IMR-90 (cell line): ENCODE measurements at places on chromosomes 3 and 15.
A peak's percentile ranks its signal among the peaks of the same experiment; 100 is the strongest.

- no peak for DNase-seq
These were observed 145.8 kb downstream of the TPRA1 start for GRCh38 chr3:127444761-127445160.

- DNase-seq: peak; percentile 14
These were observed 347.5 kb upstream of the TMCO5A start for GRCh38 chr15:37586976-37587375.

- DNase-seq: peak; percentile 18
These were observed 69.7 kb upstream of the LINGO1 start for GRCh38 chr15:77702211-77702957.

DNA sequence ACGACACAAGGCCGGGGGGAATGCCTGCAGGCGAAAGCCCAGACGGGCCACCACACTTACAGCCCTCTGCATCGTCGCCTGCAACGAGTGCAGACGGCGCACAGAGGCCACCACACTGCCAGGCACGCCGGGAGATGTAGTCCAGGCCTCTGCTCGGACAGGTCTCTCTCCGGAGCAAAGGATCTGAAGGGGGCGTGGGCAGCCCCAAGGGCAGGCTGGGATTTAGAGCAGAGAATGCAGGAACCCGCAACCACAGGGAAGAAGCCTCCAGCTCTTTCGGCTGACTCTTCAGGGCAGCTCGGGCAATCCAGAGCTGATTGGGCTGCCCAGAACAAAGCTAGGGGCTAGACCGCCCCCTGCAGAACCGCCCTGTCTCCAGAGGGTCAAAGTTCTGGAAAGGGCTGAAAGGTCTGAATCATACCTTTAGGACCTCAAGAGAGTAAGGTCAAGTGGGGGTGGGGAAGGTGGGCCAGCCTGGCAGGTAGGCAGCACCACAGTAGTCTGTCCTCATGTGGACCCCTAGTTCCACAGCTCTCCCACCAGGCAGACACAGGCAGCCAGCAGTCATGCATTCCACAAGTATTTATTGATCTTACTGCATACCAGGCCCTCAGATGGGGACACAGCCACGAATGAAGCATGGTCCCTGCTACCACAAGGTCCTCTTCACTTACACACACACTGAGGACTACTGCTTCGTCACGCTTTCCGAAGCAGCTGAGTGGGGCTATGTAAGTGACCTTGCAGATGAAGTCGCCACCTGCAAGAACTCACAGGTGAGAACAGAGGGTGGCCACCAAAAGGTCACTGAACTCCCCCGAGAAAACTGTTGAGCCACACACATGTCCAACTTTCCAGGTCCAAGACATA lies at the start of gene AMT:
Gene AMT, minus strand, starts transcription at position 95 of the 870 bp plus-strand sequence. Its CDS starts 23 bp downstream, at position 72.
- peak; percentile 30 for DNase-seq

DNA sequence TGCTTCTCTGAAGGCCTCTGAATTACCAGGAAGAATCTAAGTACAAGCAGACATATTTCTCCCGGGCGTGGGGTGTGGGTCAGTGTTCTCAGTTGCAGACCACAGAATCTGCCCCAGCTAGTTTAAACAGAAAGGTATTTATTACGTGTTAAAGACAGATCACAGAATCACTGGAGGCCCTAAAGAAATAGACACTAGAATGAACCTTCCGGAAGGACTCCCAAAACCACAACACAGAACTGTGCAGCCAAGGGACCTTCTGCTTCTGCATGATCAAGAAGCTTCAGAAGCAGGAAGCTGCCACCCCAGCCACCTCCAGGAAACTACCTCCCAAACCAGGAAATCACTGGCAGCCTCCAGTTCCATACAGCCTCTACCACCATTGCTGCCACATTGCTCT lies 32.7 kb upstream of the ZFAND6 start:
- no peak for DNase-seq

- DNase-seq: no peak
These were observed 19.7 kb upstream of the DNAJC19 start for GRCh38 chr3:181009225-181009624.

- no peak for DNase-seq
These were observed 234.7 kb upstream of the CTDSPL start for GRCh38 chr3:37626736-37627565.

- DNase-seq: peak; percentile 88
These were observed 103.9 kb downstream of the FBN1 start for GRCh38 chr15:48541341-48542278.

GRCh38 chr3:22245811-22246583 lies 495.0 kb upstream of the ZNF385D start:
- no peak for DNase-seq

- no peak for DNase-seq
These were observed 113.1 kb downstream of the NUP210 start for GRCh38 chr3:13307041-13307440.

DNA sequence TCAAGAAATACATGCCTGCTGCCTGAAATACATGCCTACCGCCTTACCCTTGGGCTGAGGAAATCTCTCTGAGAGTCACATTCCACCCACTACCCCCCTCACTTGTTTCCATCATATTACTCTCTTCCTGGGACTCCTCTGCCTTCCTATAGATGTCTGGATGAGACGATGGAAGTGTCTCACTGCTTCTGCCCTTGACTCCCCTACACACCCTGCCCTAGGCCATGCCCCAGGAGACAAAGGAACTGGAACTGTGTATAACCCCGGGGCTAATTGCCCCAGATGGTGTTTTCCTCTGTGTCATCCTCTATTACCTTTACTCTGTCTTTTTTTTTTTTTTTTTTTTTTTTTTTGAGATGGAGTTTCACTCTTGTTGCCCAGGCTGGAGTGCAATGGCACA lies 102.0 kb downstream of the GTPBP8 start:
- DNase-seq: no peak

DNA sequence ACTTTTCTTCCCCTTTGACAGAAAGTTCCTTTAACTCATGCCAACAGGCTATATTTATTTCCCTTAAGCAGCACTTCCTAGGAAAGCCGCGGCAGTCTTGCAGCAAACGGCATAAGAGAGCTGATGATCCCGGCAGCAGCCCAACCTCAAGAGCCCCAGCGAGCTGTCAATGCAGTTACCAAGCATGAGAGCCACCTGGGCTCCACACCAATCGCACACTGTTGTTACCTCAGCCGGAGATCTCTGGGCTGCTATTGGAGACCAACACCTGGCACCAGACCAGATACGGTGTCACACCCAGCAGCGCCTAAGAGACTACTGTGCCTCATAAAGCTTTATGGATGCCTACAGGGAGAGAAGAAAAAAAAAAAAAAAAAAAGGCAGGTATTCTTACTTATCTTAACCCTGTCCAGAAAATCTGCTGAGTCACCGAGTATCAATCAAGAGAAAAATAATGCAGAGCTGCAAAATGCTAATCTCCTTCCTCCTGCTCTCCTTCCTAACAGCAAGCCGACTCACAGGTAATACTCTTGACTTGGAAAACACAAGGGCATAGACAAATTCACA lies 11.7 kb downstream of the ABCC5 start:
- DNase-seq: peak; percentile 37

- DNase-seq: no peak
These were observed 110.4 kb downstream of the OTOL1 start for GRCh38 chr3:161607056-161607455.

DNA sequence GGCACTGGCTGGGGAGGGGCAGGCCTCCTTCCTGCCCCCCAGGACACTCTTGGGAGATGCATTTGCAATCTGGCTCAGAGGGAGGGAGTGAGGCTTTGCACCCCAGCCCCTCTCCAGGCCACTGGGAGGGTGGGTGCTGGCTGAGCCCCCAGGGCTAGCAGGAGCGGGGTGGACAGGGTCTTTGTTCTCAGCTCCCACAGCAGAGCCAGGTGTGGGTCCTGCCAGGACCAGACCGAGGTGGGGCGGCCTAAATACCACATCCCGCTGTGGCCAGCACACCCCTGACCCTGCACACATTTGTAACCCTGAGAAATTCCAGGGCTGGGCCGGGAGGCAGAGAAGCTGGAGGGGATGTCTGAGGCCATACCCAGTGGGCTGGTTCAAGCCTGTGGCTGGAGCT lies 41.0 kb downstream of the STARD5 start:
- DNase-seq: no peak

DNA sequence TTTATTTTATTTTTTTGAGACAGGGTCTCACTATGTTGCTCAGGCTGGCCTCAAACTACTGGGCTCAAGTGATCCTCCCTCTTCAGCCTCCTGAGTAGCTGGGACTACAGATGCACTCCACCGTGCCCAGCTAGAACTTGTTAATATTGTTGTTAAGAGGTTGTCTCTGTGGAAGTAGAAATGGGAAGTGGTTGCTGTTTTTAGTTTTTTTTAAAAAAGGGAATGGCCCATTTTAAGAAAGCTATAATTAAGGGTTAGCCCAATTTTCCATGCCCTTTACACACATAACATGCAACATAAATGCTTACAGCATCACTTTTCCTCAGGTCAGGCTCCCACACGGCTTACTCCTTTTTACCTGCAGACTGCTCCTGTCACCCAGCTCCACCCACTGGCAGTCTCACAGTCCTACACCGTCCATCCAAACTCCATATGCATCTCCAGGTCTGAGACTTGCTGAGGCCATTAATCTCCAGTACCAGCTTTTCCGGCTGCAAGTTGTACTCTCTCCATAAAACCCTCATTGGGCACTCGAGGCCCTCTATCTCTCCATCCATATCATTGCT lies 19.8 kb downstream of the MORC1 start:
- no peak for DNase-seq

DNA sequence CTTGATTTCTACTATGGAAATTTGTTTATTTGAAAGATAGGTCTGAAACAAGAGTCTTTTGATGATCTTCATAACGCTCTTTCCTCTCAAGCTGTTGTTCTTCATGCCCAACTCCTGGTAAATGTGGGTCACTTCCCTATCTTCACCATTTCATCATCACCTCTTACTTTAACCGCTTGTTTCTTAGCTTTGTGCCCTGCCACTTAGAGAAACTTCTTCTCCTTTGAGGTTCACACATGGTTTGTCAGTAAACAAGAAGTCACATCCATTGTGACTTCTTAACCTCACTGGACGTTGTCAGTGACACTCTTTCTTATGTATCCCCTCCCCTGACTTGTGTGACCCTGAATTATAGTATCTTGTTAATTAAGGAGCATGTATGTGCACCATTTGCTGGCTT lies 16.9 kb upstream of the P2RY13 start:
- DNase-seq: no peak

GRCh38 chr15:78680431-78681075 lies 39.5 kb upstream of the CHRNB4 start:
- DNase-seq: no peak

DNA sequence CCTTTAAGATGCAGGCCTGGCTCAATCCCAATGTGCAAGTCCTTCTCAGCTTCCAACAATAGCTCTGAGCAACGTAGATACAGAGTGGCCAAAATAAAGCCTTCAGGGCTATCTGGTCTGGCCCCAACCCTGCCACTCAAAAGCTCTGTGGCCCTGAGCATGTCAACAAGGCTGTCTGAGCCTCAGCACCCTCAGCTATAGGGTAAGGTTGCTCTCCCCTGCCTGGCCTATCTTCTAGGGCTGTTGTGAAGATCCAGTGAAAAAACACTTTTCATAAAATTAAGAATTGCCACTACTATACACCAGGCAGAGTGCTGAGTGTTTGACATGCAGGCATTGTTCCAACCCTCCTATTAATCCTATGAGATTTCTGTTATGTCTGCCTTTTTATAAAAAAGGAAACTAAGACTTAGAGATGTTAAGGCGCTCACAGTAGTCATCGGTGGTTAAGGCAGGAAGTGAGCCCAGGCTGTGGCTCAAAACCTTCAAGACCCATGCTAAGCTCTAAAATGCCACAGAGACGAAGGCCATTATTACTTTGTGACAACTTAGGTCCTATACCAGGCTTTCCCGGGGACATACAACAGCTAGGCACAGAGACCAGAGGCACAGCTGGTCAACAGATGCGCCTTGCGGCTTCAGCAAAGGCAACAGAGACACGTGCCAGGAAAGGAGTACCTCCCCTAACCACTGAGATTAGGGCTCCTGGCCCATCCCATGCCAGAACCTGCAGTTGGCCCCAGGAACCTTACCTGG lies 5.1 kb downstream of the POLG start:
- DNase-seq: no peak
